ENCODE measurements at places on chromosomes 16 and 17.

DNA sequence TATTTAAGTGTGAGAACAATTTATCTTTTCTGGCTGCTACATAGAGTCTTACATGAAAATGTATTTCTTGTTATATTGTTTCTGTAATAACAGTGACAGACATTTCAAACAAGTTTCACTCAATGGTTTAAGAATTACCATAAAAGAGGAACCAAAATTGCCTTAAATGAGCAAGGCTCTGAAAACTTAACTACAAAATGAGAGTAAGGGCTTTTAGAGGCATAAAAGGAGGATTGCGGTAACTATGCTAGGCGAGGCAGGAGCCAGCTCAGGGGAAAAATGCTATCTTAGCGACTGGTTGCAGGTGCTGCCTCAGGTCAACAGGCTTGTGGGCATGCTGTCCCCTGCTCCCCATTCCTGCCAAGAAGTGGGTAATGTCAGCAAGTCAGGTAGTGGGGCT, 81.7 kb upstream of the MSI2 start:
- no peak for DNase-seq

DNA sequence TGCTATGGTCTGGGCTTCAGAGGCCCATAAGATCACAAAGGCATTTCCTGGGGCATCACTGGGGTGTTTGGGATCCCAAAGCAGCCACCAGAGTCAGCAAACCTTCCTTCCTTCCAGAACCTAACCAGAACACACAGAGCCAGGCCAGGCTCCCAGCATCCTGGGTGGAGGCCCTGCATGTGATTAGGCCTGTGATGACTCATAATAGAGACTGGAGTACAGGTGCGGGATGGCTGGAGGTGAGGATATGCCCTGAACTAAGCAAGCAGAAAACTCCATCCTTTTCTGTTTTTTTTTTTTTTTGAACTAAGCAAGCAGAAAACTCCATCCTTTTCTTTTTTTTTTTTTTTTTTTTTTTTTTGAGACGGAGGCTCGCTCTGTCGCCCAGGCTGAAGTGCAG, 17.7 kb upstream of the GFOD2 start:
- DNase-seq, result no peak

DNA sequence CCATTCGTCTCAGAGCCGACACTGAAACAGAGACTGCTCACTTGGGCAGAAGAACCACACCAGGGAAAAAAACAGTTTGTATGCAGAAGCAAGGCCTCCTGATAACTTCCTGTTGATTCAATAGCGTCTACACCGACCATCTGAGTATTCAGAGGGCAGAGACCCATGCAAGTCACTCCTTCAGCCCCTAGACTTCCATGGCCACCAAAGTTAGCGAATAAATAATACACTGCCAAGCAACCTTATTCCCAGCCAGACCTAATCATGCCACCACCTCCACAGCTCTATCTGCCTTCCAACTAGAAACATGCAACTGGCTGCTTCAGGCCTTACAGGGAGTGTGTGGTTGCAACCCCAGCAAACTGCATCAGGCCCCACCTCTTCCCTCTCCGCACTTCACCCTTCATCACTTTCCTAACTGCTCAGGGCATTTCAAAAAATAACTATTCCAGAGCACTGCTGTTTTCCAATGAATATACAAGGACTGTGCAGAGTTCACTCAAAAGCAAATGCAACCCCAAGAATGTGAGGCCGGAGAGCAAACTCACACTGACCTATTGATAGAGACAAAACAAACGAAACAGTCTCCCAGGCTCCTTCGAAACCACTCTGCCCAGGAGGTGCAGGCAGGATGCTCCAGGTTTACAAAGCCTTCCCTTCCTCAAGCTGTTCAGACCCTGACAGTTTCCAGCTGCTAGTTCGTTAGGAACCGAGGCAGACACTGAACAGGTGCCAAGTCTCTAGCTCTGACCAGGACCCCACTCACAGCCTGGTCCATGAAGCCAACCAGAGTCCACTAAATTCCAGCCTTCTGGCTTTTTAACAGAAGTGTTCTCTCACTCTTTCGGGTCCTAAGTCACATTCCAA, 3.6 kb downstream of the USP7 start:
- no peak for DNase-seq

GRCh38 chr16:26605626-26606271, 461.0 kb upstream of the C16orf82 start:
- no peak for DNase-seq

DNA sequence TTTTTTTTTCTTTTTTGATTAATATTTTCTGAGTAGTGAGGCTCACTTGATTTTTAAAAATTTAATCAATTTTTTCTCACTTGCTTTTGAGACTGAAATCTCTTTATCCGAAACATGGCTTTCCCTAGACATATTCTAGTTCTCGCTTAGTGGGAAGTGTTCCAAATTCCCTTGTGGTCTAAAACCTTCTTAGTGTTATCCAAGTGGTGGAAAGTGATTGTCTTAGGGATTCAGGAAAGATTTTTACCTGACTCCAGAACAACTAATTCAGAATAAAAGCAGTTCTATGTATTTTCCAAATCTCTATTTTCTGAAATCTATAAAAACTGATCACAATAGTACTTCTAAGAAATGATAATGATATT, 178.8 kb downstream of the MAP2K6 start:
- no peak for DNase-seq

DNA sequence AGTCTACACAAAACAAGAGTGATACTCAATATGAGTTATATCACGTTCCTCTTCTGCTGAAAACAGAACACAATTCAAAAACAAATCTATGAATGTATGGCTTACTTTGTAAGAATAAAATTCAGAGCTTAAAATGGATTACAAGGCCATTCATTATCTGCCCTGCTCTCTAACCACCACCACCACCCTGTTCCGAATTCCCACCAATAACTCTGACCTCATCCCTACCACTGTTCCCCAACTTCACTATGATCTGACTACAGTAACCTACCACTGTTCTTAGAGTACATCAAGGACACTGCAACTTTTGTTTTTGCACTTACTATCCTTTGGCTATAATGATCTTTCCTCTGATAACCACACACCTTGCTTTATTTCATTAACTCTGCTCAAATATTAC, 21.3 kb downstream of the FBXL20 start:
- no peak for DNase-seq

DNA sequence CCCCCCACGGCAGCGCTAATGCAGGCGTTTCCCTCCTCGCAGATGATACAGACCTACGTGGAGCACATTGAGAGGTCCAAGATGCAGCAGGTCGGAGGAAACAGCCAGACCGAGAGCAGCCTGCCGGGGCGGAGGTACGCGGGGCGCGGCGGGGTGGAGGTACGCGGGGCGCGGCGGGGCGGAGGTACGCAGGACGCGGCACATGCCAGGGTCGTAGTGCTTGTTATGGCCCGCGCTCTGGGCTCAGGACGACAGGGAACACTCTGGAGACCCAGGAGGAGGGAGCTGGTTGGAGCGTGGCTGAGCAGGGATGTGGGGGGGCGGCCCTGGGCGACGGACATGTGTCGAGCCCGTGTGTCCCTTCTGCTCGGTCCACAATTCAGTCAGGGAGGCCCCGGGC, 23.4 kb downstream of the MAPK8IP3 start:
- DNase-seq, result no peak

DNA sequence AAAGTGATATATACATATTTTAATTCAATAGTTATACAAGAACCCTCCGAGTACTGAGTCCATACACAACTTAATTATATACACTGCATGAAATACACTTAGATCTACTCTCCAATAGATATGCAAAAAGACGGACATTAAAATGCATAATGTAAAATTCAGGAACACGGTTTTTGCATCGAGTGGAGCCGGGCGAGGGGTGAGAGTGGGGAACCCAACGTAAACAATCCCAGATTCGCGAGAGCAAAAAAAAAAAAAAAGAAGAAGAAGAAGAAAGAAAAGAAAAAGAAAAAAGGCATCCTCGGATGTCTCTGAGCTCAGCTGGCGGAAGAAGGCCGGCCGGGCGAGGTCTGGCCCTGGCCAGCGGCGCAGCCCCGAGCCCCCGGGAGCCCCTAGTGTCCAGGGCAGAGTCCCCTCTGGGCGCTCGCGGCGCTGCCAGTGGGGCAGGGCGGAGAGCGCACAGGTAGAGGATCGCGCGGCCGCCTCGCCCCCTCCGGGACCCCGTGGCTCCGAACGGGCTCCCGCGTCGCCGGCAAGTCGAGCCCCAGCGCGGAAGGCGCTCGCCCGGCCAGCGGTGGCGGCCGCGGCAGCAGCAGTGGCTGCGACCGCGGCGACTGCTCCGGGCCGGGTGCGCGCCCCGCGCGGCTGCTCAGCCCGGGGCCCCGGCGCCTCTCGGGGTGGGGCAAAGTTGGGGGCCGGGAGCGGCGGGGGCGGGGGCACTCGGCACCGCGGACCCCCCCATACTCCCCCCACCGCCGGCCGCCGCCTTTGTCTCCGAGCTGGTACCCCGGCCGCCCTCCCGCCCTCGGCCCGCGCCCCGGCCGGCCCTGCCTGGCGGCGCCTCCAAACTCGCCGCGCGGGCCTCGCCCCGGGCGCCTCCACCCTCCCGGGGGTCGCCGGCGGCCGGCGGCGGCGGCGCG, 9.6 kb upstream of the ZFHX3 start:
- DNase-seq, result no peak

- DNase-seq, result no peak
These were observed 31.7 kb downstream of the BMERB1 start for GRCh38 chr16:15466131-15466530.

DNA sequence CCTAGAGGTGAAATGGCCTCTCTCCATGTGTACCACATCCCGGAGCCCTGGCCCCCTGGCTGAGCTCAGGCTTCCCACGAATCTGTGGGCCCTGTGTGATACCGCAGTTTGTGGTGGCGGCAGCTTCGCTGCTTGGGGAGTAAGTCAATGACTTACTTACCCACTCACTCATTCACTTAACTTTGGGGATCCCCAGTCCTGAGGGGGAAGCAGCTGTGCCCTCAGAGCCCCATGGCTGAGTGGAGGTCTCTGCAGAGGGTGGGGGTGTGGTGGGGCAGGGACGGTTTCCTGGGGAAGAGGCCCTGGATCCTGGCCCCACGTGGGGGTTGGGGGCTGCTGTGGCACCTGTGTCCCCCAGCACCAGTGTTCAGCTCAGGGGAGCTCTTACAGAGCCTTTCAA, 13.2 kb downstream of the KCNJ12 start:
- no peak for DNase-seq

DNA sequence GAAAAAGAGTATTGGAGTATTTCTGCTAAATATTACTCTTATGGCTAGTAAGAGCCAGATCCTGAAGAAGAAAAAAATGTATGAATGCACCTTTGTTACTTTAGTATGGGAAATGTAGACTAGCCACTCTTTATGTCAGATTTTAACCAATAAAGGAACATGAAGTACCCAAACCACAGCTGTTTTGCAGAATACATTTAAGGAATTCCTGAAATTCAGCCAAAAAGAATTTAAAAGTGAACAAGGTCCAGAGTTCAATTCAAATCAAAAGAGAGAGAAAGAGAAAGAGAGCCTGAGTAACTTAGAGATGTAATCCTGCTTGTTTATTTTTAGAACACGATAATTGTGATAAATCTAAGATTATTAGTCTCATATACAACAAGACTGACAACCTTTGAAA, 1.2 kb downstream of the KCNJ16 start:
- DNase-seq, result no peak

DNA sequence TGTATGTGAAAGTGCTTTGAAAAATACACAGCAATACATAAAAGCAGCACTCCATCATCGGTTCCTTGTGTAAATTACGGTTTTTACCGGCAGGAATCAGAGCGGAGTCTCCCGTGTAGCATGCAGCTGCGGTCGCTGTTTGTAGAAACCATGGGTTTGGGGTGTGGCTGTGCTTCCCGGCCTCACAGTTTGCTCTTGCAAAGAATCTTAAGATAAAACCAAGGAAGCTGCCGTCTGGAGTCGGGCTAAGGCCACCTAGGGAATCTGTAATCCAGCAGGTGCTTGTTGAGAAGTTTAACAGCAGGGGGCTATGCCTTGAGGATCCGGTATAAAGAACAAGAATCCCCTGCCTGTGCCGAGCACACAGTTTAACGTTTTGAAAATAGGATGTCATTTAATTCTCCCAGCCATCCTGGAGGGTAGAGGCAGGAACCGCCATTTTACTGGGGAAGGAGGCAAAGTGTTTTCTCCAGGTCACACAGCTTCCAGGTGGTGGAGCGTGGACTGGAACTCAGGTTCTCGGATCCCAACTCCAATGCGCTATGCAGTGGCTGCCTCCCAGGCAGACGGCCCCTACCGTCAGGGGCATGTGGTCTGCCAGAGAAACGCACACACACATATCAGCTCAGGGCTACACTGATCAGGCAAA, 6.0 kb upstream of the TLCD3A start:
- no peak for DNase-seq

GRCh38 chr17:48514477-48514876, 16.3 kb downstream of the HOXB1 start:
- DNase-seq, result no peak

GRCh38 chr17:6100891-6101500, 30.8 kb downstream of the WSCD1 start:
- no peak for DNase-seq

DNA sequence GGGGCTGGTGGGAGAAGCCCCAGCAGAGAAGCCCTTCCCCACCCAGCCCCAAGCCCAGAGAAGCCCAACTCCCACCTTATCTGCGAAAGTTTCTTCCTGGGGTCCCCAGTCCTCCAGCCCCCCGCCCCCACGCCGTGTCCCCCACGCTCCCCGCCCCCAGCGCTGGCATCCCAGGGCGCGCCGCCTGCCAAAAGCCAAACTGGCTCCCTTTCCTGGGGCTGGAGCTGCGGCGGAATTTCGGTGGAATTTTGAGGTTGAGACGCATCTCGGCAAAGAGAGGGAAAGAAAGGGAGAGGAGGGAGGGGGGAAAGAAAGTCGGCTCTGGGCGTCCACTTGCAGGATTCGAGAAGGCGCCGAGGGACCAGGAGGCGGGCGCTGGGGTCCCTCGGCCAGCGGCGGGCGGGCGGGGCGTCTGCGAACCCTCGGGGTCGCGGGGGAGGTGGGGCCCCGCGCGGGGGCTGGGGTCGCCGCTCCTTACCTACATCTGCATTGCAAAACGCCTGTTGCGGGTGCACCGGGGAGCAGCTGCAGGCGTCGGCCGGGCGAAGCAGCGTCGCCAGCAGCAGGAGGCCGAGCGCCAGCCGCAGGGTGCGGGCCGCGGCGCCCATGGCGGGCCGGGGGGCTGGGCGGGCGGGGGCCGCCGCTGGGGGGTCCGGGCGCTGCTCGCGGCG, 571 bp downstream of the TIMP2 start:
- no peak for DNase-seq

DNA sequence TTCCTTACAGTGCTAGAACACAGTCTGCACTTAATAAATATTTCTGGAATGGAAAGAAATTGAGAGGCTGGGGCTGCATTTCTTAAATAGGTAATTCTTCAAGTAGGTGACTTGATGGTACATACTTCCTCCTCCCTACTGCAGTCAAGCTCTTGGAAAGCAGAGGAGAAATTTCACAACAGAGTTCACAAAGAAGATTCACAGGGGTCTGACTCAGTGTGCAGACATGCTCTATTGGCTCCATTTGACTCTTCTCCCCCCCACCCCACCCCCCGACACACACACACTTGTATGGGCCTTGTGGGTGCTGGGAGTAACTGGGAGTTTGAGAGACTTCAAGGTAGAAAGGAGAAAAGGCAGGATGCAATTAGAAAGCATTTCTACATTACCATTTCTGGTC, 6.2 kb upstream of the MYOCD start:
- DNase-seq, result no peak

DNA sequence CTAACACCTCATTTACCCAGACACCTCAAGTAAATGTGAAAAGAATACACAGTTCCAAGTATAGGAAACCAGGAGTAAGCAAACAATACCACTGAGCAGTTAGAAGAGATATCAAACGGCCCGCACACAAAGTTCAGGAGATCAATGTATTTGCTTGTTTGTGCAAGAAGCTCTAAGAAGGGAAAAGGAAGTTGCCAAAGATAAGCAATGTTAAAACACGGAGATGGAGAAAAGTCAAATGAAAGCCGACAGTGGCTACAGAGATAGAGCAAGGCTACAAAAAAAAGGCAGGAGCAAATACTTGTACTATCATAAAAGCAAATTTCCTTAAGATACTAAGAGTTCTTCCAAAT, 29.5 kb downstream of the PSME3IP1 start:
- DNase-seq, result no peak
